C1 segment of cervical spinal cord (tissue), 14 donors: ENCODE measurements at places on chromosomes 1 and 21.

- no peak for DNase-seq
Observed at GRCh38 chr1:44151808-44152207, 10.4 kb upstream of the KLF18 start.

GRCh38 chr1:57307392-57308170 lies 116.3 kb downstream of the DAB1 start:
- no peak for DNase-seq

DNA sequence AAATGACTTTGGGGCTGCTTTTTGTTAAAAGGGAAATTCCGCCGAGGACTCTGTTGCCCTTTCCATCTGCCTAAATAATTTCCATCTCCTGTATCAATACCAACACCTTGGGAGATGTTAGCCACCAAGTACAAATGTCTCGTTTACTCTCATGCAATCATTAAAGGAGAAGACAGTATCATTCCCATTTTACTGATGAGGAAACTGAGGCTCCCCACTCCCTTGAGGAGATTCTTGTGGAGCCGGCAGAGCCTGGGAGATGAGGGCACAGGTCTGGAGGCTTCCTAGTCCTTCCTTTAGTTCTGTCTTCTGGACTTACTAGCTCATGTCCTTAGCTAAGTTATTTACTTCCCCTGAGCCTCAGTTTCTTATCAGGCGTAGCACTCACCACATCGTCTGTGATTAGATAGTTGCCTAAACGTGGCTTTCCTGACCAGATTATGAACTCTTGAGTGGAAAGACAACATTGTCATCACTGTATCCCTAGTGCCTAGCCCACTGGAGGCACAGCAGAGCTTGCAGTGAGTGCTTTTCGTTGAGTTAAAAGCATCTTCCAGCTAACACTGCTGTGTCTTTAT lies 81.6 kb downstream of the ADSS2 start:
- no peak for DNase-seq

DNA sequence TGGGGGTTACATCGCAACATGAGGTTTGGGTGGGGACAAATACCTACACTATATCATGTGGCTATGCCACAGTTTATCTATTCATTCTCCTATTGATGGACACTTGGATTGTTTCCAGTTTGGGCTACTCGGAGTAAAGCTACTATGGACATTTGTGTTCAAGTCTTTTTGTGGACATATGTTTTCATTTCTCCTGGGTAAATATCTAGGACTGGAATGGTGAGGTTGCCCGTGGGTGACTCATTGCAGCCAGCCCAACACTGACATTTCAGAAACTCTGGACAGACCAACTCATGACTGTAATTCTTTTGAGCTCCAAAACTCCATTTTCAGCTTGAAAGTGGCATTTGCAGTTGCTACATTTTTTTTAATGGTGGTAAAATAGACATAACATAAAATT lies 82.7 kb downstream of the KAZN start:
- no peak for DNase-seq

DNA sequence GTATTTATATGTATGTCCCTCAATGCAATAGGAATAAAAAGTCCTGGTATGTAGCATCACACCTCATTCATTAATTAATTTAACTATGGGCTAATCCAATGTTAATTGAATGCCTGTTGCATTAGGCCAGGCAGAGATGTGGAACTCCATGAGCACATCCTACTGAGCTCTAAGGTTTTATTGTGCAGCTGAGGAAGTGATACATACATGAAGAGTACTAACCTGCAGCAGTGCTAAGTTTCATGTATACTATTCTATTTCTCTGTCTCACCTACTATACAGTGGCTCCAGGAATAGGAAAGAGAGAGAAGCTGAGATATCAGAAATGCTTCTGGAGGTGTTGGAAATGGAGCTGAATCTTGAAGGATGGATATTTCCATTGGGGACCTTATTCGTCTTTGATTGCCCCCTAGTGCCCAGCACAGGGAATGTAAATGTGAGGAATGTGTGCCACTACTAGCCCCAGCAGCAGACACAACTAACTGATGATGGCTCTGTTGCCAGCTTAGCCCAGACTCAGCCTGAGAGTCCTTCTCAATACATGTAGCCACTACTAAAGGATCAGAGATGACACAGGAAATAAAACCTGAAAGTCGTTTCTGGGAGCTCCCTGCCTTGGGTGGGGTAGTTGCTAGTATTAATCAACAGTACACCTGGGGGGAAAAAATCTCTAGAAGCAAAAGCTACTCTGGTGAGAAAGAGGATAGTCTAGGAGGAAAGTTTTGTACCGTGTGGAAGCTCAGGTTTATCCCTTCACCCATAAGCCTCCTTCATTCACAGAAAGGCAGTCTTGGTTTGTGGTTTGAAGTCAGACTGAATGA lies 173.3 kb upstream of the FOXD3 start:
- DNase-seq, result no peak

GRCh38 chr1:35836734-35837133 lies 28.9 kb downstream of the AGO4 start:
- DNase-seq, result no peak

DNA sequence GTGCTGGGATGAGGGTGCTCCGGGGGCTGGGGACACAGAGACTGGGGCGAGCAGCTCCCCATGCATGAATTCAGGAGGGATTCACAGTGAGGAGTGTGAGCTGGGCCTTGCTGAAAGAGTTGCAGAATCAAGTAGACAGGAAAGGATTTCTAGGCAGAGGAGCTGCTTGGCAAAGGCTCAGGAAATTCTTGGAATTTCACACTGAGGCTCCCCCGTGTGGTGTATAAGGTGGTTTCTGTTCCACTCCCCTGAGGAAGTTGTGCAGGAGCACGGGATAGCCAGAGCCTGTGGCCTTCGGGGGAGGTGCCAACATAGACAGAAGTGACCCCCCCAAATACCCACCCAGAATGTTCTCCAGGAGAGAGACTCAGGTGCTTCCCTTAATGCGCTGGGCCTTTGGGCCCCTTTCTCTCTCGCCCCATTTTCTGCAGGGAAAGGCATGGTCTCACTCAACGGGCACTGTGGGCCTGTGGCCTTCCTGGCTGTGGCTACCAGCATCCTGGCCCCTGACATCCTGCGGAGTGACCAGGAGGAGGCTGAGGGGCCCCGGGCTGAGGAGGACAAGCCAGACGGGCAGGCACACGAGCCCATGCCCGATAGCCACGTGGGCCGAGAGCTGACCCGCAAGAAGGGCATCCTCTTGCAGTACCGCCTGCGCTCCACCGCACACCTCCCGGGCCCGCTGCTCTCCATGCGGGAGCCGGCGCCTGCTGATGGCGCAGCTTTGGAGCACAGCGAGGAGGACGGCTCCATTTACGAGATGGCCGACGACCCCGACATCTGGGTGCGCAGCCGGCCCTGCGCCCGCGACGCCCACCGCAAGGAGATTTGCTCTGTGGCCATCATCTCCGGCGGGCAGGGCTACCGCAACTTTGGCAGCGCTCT lies 58.5 kb upstream of the ACTL8 start:
- DNase-seq, result no peak

- DNase-seq, result no peak
Observed at GRCh38 chr1:203640117-203640516, 13.5 kb downstream of the ATP2B4 start.

DNA sequence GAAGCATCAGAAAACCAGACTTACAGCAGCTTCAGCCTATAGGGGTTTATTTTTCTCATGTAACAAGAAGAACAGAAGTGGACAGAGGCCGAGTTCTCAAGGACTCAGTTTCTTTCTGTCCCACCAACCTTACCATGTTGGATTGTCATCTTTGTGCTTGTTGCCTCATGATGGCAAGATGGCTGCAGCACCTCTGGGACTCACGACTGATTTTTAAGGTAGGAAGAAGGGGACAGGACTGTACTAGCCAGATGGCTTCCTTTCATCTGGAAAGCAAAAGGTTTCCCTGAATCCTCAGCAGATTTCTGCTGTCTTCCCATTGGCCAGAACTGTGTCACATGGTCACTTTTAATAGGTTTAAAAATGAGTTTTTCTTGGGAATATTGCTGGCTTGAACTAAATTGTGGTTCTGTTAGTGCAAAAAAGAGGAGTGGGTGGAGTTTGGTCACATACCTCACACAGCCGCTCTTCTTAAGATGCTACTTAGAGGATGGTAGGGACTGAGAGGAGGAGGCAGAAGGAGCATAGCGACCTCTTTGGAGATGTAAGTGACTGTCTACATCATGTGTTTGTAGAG lies 48.1 kb upstream of the ENAH start:
- DNase-seq, result no peak

DNA sequence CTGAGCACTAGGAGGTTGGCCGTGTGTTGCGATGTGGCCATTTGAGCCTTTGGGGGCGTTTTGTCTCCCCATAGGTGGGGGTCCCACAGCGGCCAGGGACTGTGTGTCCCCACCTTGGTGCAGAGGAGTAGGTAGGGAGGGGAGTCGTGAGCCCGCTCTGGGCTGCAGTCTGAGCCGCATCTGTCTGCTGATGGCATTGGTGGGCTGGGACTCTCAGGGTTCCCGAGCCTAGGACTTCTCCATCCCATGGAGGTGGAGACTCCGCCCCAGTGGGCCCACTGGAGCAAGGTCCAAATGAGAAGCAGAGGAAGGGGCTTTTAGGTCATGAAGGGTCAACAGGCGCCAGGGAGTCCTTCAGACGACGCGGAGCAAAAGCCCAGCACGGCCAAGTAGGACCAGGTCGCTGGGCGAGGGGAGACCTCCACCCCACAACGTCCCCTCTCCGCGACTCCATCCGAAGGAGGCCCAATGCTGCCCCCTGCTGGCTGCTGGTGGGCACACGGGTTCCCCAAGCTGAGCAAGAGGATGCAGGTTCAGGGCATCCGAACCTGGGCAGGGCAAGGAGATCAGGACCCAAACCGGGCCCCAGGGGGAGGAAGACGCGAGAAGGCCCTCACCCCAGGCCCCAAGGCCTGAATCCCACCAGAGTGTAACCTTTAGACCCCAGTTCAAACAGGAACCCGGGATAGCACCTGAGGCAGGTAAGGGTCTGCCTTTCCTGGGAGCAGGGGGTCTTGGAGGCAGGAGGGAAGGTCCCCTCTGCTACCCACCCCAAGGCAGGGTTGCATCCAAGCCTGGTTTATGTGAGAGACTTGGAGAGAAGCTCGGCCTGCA lies 14.9 kb downstream of the TTC34 start:
- no peak for DNase-seq

- no peak for DNase-seq
Observed at GRCh38 chr21:17427157-17427556, 85.7 kb upstream of the CXADR start.

- no peak for DNase-seq
Observed at GRCh38 chr1:40662864-40663263, 2.6 kb downstream of the RIMS3 start.

GRCh38 chr1:173095632-173096031 lies 44.9 kb upstream of the TNFSF18 start:
- no peak for DNase-seq

GRCh38 chr1:33713058-33713877 lies 150.6 kb upstream of the HMGB4 start:
- no peak for DNase-seq

- no peak for DNase-seq
Observed at GRCh38 chr1:87983841-87984240, 655.2 kb downstream of the LMO4 start.

GRCh38 chr1:62282909-62283755 lies 36.1 kb downstream of the KANK4 start:
- no peak for DNase-seq

DNA sequence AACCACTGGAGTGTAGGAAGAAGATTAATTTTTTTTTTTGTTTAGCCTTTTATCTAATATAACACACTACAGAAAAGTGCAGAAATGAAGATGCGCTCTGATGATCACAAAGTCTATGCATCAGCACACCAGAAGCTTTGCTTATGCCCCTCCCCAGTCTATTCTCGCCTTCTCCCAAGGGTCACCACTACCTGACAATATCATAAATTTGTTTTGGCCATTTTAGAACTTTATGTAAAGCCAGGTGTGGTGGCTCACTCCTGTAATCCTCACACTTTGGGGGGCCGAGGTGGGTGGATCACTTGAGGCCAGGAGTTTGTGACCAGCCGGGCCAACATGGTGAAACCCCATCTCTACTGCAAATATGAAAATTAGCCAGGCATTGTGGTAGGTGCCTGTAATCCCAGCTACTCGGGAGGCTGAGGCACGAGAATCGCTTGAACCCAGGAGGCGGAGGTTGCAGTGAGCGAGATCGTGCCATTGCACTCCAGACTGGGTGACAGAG lies 231.3 kb downstream of the FOXD2 start:
- no peak for DNase-seq

DNA sequence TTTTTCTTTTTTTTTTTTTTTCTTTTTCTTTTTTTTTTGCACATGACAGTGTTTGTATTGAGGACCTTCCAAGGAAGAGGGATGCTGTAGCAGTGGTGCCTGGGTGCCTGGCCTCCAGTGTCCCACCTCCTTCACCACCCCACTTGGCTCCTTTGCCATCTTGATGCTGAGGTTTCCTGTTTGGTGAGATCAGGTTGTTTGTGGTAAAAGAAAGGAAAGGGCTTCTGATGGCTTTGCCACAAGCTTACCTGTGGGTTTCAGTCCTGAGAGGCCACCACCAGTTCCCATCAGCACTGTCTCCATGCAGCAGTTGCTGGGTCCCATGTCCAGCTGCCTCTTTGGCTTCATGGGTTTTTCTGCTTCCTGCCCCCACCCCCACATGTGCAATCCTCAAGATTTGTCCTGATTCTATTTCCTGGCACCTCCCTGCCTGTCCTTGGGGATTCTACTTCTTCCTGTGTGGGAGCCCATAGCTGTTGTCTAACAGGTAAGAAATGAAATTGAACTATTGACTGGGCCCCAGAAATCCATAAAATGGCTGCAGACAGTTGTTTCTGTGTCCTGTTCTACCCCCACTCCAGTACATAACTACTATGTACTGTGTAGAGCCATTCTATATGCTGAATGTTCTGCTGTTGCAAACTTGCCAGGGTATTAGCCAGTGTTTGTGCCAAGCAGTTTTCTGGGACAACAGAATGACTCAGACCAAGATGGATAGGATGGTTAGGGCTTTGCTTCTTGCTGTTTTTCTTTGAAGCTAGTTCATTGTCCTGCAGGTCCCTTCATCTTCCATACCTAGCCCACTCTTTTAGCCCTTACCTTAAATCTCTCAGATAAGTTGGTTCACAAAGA lies 4.2 kb upstream of the CCDC28B start:
- no peak for DNase-seq

DNA sequence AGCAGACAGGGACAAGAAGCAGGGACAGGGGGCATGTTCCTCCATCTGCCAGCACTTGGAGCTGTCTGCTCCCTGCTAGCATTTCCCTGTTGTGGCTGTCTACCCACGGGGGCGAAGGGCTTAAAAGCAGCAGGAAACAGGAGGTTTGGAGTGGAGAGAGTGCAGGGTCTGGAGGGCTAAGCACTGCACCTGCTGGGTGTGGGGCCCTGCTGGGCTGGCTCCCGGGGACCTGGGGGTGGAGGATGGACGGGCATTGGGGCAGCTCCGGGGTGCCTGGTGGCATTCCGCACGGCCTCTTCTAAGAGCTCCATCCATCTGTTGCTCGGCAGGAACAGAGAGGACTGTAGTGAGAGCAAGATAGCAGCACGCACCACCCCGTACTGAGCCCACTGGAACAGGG lies 21.2 kb downstream of the LRRC71 start:
- no peak for DNase-seq

GRCh38 chr1:185479796-185480195 lies 162.8 kb upstream of the IVNS1ABP start:
- no peak for DNase-seq

DNA sequence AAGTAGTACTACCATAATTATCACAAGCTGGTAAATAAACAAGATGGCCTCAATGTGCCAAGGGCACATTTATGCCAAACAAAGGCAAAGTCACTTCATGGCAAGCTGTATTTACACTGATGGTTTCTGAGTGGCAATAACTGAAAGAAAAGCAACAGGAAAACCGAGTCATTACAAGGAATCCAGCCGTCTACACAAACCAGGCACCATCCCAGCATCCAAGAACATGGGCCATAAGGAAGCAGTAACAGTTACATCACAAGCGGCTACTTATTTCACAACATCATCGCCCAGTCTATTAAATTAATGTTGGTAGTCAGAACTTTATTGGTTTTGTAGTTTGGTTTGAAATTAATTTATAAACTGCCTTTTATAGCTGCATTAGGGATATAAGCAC lies 214.2 kb downstream of the RERE start:
- DNase-seq, result no peak
